ENCODE measurements at places on chromosomes 11 and 22. TPM values are rescaled to one million over a fixed set of nuclear protein-coding genes. Genes with fewer than 3 reads are reported as not detected.

Gene PNPLA3
- total RNA-seq: 31.2 TPM

Gene HBB
- total RNA-seq: not detected

DNA sequence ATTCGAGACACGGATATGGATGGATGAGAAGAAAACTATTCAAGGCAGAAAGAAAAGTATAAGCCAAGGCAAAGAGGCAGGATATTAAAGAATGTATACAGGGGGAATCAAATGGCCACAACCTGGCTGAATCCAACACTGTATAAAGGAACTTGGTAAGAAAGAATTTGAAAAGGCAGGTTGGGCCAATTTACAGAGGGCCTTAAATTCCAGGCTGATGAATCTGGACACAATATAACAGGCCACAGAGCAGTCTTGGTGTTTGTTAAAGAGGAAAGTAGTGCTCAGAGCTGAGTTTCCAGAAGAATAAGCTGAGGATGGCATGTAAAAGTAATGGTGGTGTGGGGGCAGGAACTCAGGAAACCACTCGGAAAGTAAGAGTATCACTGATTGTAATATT lies 72.3 kb upstream of the POU2AF2 start:
- no peak for DNase-seq

GRCh38 chr11:35141071-35141470 lies 2.1 kb downstream of the CD44 start:
- DNase-seq: no peak

DNA sequence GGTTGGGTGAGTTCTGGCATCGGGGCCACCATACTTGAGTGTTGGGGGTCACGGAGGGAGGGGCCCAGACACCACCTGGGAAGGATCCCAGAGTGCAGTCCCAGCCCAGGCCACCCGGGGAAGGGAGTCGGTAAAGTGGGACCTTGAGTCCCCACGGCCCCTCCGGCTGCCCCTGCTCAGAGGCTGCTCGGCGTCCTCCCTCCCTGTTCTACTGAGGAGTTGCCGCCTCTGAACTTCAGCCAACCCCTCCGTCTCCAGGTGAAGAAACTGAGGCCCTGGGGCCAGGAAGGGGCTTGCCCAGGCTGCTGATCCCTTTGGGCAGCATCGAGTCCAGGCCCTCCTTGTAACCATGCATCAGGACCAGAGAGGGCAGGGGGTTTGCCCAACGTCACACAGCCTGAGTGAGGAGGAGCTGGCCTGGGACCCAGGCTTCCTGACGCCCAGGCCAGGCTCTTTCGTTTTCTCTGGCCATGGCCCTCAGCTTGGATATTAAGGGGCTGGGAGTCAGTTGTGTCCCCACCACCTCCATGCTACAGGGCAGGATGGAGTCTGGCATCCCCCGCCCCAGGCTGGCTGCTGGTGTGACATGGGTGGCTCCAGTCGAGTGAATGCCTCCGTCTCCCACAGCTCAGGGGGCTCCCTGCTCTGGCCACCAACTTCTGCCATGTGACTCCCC lies 1.3 kb downstream of the PARVG start:
- no peak for DNase-seq

DNA sequence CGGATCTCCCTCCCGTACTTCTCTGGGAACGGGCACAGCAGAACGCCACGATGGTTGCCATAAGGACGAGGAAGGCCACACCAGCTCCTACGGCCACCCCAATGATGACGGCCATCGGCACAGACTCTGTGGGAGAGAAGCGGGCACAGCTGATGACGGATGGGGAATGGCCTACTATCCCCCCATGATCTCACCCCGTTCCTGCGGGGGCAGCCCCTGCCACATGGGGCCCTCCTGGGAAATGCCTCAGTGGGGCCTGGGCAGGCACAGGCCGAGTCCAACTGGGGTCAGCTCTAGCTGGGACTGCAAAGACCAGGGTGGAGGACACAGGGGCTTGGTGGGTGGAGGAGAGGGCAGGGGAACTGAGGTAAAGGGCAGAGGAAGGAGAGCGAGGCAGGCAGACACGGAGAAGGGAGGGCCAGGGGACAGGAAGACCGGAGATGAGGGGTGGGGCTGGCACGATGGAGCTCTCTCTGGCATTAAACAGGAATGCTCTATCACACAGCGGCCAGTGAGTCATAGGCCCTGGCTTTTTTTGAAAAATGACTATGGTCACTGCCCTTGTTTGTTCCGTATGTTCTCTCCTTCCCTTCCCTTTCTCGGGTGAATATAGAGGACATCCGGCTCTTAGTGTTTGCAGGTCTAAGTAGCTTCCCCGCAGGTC lies 76.0 kb downstream of the ST3GAL4 start:
- DNase-seq: no peak

DNA sequence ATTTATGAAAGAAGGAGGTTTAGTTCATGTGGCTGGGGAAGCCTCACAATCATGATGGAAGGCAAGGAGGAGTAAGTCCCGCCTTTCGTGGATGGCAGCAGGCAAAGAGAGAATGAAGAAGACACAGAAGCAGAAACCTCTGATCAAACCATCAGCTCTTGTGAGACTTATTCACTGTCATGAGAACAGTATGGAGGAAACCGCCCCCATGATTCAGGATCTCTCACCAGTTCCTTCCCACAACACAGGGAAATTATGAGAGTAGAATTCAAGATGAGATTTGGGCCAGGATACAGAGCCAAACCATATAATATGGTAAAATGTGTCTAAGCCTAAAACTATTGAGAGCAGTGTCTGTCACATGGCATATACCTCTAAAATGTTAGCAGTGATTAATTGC lies 503.8 kb upstream of the CCDC179 start:
- DNase-seq: no peak
